ENCODE measurements at places on chromosomes 11 and 22.

DNA sequence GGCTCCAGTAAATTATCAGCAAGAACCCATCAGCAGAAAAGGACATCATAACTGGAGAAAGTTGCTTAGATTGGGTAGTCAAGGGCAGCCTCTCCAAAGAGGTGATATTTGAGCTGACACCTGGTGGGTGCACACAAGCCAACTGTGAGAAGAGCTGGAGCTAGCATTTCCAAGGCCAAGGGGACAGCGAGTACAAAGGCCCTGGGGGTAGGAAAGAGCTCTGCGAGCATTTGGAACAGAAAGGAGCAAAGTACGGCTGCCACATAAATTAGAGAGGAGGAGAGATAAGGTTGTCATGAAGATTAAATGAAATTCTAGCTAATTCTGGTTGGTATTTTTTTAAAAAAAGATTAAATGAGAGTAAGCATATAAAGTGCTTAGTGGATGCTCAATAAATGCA lies 21.7 kb upstream of the SMCO4 start:
- no peak for DNase-seq

- DNase-seq: no peak
Observed at GRCh38 chr11:69843529-69843921, 24.3 kb upstream of the FGF3 start.

DNA sequence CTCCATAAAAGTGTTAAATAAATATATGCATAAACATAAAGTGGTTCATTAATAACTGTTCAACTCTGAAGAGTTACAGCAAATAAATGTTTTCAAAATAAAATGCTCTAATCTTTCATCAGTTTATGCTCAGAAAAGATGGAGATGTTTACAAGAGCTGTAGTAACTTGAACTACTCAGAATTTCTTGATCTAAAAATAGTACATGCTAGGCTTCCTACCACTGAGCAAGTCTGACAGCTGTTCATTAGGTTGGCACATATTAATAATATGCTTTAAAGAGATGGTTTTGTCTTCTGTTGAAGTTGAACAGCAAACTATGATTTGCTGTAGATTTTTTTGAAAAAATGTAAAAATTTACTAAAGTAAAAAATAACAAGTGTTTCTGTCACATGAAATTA lies 10.8 kb upstream of the SLN start:
- DNase-seq: no peak

DNA sequence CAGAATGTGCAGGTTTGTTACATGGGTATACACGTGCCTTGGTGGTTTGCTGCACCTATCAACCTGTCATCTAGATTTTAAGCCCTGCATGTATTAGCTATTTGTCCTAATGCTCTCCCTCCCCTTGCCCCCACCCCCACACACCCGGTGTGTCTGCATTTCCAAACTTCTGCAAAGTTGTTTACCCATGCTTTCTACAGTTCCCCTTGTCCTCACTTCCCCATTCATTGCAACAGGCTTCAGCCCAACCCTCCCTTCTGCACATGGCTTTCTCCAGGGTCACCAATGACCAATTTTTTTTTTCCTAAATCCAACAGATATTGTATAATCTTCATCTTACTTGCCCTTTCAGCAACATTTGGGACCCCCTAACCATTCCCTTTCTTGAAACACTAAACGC lies 32.0 kb upstream of the NUP50 start:
- DNase-seq: no peak

GRCh38 chr11:34585304-34585734 lies 35.6 kb upstream of the EHF start:
- DNase-seq: no peak

- DNase-seq: no peak
Observed at GRCh38 chr22:26182723-26183122, 13.5 kb downstream of the SEZ6L start.

GRCh38 chr11:77249427-77249826 lies 52.1 kb downstream of the GDPD4 start:
- DNase-seq: no peak

GRCh38 chr22:36103891-36104290 lies 56.7 kb downstream of the APOL3 start:
- no peak for DNase-seq

DNA sequence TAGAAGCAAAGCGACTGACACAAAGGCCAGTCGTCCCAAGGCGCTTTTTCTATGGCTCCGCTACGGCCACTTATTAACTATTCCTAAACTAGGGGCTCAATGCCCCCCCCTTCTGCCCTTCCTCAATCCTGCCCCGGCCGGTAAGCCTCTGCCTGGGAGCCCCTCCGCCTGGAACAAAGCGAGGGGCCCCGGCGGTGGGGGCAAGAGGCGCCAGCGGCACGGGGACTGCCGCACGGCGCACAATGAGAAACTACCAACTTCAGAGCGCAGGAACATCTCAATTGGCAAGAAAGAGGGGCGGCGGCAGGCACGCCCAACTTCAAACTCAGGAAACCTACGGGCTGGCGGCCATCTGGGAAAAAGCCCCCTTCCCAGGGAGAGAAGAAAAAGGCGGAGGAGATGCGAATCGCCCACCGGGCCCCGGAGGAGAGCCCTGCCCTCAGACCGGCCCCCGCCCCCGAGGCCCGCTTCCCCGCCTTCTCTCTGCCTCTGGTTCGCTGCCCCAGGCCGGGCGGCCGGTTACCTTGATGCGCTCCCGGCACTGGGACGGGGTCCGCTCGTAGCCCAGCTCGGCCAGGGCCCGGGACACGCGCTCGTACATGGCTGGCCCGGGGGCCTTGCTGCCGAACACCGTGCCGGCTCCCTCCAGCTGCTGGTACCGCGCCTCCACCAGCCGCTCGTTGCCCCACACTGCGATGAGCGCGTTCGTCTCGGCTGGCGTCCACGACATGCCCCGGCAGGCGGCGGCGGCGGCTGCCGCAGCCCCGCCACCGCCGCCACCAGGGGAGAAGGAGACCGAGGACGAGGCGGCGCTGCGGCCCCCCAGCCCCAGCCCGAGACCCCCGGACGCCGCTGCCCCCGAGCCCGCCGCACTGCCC lies 619 bp downstream of the MSANTD2 start:
- peak; percentile 44 for DNase-seq

GRCh38 chr11:95972060-95972459 lies 48.2 kb upstream of the MTMR2 start:
- no peak for DNase-seq

GRCh38 chr11:14356342-14356741 lies 2.6 kb downstream of the RRAS2 start:
- DNase-seq: no peak

- DNase-seq: no peak
Observed at GRCh38 chr11:107676336-107677057, 35.4 kb downstream of the SLN start.

DNA sequence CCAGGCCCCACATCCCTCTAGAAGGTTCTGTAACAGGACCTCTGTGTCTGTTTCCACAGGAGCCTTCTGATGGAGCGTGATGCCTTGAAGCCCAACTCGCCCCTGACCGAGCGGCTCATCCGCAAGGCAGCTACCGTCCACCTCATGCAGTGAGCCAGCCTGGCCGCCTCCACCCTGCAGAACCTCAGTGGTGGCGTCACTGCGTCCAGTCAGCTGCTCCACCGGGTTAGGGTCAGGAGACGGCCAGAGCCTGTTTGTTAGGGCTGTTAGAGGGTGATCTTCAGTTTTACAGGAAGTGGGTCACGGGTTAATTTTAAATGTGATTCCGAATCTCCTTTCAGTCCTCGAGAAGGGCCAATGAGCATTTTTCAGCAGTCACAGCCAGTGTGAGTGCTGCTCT lies 3.9 kb upstream of the GTSE1 start:
- no peak for DNase-seq

GRCh38 chr11:130897262-130898182 lies 18.8 kb downstream of the SNX19 start:
- DNase-seq: no peak

DNA sequence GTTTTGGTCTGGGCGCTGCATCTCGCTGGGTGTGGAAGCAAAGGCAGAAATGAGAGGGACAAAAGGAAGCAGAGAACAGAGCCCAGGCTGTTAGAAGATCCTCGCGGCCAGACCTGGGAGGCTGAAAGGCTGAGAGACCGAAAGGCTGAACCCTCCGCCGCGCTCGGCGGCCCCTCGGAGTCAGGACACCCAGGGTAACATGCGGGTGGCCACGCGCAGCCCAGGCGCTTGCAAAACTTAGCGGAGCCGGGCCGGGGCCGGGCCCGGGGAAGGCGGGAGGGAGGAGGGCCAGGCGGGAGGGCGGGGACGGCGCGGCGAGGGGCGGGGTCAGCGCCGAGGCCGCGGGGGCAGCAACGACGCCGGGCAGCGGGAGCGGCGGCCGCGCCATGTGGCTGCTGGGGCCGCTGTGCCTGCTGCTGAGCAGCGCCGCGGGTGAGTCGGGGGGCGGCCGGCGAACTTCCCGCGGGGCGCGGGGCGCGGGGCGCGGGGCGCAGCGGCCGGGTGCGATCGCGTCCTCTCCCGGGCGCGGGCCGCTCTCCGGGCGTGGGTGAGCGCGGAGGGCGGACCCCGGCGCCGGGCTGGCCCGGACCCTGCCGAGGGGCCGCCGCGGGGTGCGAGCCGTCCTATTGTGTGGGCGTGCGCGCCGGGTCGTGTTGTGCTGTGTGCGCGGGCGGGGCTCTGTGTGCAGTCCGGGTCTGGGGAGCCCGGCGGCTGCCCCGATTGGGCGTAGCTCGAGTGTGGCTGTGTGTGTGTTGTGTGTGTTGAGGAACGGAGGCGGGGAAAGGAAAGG lies at the start of gene LDLRAD3:
TSS of gene LDLRAD3 (plus strand) at position 350 of the 790 bp plus-strand sequence. CDS start at position 387, 37 bp downstream.
- DNase-seq: peak; percentile 23

- DNase-seq: no peak
Observed at GRCh38 chr11:88326099-88326498, 11.4 kb downstream of the CTSC start.

GRCh38 chr11:131579932-131580387 lies 209.5 kb downstream of the NTM start:
- no peak for DNase-seq

GRCh38 chr11:67667490-67668191 lies 6.8 kb downstream of the ALDH3B2 start:
- no peak for DNase-seq

DNA sequence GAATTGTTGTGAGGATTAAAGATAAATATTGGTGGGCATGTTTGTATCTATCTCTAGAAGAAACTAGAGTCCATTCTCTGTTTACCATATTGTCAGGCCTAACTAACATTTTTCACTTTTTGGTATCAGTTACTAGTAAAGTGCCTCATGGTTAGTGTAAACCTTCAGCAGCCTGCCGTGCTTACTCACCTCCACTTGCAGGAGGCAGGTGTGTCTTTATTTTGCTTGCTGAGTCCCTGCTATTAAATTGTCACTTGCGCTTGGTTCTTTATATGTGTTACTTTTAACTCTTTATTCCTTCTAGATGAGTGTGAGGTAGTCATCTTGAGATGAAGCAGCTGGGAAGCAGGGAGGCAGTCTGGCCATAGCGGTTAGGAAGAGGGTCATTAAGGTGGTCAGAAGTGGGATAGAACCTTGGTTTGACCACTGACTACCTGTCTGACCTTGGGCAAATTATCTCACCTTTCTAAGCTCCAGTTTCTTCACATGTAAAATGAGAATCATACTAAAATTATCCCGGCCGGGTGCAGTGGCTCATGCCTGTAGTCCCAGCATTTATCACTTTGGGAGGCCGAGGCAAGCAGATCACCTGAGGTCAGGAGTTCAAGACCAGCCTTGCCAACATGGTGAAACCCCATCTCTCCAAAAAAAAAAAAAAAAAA lies 21.2 kb downstream of the PPP6R3 start:
- DNase-seq: no peak

GRCh38 chr11:27722117-27722952 lies 22.1 kb upstream of the BDNF start:
- DNase-seq: no peak

DNA sequence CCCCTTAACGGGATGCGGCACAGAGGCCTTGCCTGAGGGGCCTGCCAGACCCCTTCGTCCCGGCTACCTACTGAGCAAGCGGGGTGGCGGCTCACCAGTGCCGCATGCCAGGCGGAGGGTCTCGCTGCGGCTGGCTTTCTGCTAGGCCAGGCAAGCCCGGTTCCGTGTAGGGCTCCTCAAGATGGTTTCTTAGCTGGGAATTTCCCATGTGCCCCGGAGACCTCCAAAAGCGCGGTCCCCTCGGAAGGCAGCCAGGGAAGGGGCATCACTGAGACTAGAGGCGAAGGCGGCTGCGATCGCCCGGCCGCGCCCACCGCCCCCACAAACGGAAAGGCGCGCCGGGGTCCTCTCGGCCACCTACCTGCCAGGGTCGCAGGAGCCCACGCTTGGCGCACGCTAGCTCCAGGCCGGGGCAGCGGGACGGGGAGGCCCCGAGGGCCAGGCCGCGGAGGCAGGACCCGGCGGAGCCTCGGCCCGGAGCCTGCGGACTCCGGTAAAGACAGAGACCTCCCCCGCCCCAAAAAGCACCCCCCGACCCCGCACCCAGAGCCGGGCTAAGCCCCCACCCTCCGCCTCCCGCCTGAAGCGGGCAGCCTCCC lies 23.8 kb downstream of the MICAL3 start:
- peak; percentile 59 for DNase-seq

- no peak for DNase-seq
Observed at GRCh38 chr11:92067016-92067415, 157.6 kb upstream of the FAT3 start.

GRCh38 chr22:45923835-45924234 lies 53.1 kb downstream of the WNT7B start:
- no peak for DNase-seq

- no peak for DNase-seq
Observed at GRCh38 chr22:45504373-45505341, 2.0 kb downstream of the FBLN1 start.

DNA sequence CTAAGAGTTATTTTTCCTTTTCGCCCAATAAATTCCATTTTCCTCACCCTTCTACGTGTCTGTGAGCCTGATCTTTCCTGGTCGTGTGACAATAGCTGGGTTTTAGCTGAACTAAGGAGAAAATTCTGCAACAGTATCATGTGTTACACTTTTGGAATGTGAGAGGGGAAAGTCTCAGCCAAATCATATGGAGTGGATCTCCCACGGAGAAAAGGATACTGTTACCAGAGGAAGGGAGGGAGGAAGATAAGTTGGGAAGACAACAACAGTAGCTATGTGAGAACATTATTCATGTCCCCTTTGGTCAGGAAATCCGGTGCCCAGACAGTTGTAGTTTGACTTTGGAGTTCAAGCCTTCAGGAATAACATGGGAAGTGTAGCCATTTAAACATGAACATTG lies 584.0 kb upstream of the RAG2 start:
- no peak for DNase-seq

DNA sequence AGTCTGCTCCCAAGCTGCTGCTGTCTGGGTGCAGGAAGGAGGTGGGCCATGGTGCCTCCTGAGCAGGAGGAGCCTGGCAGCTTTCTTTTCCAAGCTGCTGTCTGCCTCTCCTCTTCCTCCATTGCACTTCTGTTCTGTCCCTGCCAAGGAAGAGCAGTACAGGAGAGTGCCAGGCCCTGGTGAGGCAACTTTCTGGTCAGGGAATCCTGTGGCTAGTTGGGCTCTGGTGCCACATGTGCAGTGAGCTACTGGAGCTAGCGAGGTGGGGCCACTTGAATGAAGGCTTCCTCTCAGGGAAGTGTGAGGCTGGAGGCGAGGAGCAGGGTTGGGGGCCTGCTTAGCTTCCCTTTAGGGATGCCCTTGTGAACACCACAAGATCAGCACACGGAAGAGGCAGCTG lies 90.0 kb downstream of the TSPAN18 start:
- no peak for DNase-seq

Data from CD4-positive, alpha-beta T cell treated with Interleukin-10 for 1 hour (primary cell).